RPMI7951 (cell line): ENCODE measurements at places on chromosomes 5 and 9. TPM values are rescaled to one million over a fixed set of nuclear protein-coding genes. Genes with fewer than 3 reads are reported as not detected.

GRCh38 chr5:122291000-122291901 lies 20.8 kb upstream of the SNCAIP start:
- no peak for DNase-seq

Gene TMEM215
- not detected in 2 replicates for total RNA-seq

Gene FUBP3
- total RNA-seq: 33.0 and 37.2 TPM in 2 replicates

Gene CDC42SE2
- 12.7 and 14.2 TPM in 2 replicates for total RNA-seq
